Esophagus squamous epithelium (tissue), 5 donors: ENCODE measurements at places on chromosomes 4 and X.
A peak's percentile ranks its signal among the peaks of the same experiment; 100 is the strongest.

DNA sequence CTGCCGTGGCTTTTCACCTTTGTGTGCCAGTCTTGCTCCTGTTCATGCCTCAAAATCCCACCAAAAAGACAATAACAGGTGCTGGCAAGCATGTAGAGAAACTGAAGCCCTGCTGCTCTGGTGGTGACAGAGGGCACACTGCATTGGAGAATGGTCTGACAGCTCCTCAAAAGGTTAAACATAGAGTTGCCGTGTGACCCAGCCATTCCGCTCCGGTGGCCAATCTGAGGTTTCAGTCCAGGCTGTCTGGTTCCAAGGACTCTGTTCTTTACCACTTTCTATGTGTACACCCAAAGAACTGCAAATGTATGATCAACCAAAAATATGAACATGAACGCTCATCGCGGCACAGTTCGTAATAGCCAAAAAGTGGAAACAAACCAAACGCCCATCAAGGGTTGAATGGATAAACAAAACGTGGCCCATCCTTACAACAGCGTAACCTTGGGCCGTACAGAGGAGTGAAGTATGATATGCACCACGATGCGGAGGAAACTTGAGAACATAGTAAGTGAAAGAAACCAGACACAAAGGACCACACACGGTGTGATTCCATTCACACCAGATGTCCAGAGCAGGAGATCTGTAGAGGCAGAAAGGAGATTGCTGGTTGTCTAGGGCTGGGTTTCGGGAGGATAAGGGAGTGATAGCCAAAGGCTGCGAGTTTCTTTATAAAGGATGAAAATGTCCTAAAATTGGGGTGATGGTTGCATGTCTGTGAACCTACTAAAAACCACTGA is 33.6 kb upstream of the WFS1 start:
- DNase-seq: no peak

DNA sequence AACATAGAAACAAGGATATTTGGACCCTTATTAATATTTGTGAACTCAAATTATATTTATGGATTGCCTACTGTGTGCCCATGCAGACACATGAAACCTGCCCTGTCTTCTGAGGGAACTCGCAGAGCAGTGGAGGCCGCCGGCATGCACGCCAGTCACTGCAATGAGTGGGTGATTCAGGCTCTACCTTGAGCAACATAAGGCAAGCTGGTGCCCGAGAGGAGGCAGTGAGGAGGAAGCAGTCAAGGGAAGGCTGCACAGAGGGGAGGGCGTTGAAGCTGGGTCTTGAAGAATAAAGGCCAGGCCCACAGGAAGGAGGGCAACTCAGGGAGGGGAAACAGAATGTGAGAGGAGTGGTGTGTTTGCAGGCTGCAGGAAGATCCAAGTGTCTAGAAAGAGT is 52.8 kb downstream of the PPEF2 start:
- DNase-seq: no peak

DNA sequence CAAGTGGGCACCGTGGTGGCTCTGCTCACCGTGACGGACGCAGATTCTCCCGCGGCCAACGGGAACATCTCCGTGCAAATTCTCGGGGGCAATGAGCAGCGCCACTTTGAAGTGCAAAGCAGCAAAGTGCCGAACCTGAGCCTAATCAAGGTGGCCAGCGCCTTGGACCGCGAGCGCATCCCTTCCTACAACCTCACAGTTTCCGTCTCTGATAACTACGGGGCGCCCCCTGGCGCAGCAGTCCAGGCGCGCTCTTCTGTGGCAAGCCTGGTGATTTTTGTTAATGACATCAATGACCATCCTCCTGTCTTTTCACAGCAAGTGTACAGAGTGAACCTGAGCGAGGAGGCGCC is 2.7 kb downstream of the FAT4 start:
- DNase-seq: no peak

- DNase-seq: peak; percentile 6
Observed at GRCh38 chrX:53440621-53441517, 6.7 kb upstream of the HSD17B10 start.

DNA sequence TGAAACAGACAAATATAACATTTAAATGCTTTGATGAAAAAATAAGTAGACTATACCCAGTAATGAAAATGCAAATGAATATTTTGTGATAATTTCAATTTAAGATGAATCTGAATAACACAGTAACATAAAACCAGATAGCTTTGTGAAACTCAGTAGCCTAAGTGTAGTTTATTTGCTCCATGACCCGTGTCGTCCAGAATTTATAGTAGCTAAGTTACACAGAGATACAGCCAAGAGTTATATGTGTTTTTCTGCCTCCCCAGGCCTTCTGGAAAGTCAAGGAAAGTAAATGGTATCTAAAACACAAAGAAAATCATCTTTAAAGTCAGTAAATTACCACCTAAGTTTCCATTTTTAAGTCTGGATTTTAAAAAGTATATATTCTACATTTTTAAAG is 26.7 kb downstream of the HPGD start:
- no peak for DNase-seq

DNA sequence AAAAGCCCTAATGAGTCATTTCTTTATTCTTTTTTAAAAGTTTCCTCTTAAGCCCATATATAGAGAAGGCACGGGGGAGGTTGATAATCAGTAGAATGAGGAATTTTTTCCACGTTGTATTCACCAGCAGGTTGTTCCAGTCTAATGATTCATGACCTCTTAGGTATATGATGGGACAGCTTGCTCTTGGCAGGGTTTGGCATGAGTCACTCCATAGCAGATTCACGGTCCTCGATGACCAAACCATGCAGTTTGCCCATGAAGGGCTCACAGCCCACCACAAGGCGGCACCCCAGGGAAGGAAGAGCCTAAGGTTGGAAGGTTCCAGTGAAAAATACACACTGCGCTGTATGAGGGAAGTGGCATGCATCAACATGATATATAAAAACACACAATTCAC is 623.8 kb upstream of the DIPK2B start:
- no peak for DNase-seq

DNA sequence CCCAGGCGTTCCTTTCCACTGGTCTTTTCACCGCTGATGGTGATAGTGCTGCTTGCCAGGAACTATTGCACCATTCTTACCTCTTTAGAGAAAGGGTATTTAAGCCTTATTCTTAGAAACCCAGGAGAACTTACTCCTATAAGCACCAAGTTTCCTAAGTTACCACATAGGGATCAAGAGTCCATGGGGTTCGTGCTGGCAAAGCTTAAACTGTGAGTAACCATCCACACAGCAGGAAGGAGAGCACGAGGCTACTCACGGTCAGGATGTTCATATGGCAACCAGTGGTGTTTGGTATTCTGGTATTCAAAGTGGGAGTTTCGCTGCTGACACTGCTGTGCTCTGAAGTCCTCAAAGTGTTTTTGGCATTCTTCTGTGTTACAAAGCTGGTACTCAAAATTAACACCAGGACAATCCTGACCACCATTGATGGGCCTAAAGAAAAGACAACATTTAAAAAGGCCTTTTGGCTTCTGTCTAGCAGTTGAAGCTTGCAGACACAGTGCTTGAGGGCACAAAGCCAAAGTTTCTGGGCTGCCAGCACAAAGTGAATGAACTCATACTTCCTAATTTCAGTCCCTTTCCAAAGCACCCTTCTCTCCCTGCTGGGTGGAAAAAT is 256.9 kb downstream of the ADAMTS3 start:
- no peak for DNase-seq

GRCh38 chr4:113212613-113213012 is 163.2 kb downstream of the ANK2 start:
- DNase-seq: no peak

DNA sequence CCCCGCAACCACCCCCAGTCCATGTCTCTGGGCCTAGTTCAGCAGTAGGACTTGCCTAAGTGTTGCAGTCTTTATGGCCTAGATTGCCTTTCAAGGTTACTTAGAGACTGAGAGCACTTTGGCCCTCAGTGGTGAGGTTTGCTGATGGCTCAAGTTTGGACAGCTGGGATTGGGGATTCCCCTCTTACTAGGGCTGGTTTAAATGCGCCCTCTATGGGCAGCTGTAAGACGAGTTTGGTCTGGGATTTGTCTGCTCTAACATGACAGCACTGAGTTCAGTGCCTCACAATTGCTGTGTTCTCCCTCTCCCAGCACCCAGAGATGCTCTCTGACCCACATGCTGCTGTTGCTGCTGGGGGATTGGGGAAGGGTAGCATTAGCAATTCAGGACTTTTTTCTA is 23.1 kb downstream of the DACH2 start:
- no peak for DNase-seq

DNA sequence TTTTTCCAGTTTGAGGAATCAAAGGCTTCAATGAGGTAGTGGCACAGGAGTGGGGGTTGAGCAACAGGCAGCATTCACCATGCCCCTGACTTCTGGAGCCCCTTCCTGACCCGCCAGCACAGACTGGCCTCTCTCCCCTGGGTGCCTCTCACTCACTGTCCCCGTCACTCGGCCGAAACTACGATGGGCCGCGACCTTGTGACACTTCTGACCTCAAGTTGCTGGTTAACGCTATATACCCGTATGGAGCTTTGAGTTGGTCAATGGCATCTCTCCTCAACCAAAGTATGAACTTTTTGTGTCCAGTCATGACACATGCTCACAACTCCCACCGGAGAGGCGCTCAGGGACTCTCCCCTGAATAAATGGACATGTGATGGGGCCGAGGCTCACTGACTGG is 72.1 kb downstream of the IRF2 start:
- no peak for DNase-seq

GRCh38 chrX:15781961-15782699 is 8.2 kb upstream of the ZRSR2 start:
- no peak for DNase-seq

GRCh38 chrX:102697494-102697893 is 14.8 kb upstream of the GPRASP2 start:
- no peak for DNase-seq

DNA sequence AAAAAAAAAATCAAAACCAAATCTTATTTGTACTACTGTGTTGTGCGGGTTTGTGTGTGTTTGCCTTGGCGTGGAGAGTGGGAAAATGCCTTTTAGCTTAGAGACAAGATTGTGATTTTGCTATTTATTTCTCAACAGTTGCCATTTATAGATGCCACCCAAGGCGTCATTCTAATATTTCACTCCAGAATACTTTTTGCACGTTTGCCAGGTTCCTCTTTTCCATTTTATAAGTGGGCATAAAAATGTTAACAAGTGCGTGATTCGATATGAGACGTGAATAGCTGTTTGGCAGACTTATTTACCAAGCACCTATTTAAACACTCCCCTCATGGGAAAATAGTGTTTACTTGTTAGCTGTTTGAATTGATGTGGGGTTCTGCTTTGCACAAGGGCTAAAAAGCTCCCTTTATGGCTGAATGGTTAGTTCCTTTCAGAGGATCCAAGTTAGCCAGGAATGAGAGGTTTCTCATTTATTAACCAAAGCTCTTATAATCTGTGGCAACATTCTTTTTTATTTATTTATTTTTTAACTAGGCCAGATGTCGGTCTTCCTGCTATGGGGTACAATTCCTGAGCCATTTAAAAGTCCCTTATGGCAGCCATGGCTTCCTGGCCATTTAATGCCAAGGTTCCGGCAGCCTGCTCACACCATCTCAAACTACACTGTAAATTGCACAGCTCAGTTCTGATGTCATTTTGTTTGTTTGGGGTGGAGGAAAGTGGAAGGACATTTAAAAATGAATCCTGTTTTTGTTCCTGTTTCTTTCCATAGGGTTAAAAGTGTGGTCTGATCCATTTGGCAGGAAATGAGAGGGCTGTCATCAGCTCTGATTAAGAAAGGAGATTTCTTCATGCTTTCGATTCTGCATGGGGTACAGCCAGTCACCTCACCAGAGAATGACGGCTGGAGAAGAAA is 14.6 kb downstream of the SMIM20 start:
- no peak for DNase-seq

DNA sequence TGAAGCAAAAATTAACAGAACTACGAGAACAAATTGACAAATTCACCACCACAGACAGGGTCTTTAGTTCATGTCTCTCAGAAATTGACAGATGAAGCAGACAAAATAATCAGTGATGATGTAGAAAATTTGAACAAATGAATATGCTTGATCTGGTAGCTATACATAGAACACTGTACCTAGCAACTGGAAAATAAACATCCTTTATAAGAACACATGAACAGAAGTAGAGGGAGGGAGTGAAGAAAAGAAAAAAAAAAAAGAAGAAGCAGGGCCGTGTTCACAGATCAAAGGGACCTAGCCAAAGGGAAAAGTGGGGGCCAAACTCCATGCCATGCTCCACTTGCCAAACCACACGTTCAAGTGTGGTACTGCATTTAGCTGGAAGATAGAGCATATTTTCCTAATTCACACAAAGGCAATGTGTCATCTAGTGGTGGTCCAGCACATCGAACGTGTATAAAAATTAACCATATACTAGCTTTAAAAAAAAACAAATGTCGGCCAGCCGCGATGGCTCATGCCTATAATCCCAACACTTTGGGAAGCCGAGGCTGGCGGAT is 5.6 kb upstream of the THOC2 start:
- no peak for DNase-seq

DNA sequence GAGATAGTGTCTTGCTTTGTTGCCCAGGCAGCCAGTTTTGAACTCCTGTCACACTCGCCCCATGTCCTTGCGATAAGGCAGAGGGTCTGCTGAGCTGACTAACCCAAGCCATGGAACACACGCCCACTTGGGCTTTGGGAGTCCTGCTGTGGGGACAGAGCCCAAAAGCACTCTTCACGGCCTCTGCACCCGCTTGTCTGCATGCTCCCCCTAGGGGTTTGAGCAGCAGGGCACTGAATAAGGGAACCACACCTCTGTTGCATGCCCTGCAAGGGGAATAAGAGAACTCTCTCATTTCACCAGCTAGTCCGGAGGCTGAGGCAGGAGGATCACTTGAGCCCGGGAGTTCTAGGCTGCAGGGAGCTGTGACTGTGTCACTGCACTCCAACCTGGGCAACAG is 166.0 kb downstream of the STAG2 start:
- no peak for DNase-seq

DNA sequence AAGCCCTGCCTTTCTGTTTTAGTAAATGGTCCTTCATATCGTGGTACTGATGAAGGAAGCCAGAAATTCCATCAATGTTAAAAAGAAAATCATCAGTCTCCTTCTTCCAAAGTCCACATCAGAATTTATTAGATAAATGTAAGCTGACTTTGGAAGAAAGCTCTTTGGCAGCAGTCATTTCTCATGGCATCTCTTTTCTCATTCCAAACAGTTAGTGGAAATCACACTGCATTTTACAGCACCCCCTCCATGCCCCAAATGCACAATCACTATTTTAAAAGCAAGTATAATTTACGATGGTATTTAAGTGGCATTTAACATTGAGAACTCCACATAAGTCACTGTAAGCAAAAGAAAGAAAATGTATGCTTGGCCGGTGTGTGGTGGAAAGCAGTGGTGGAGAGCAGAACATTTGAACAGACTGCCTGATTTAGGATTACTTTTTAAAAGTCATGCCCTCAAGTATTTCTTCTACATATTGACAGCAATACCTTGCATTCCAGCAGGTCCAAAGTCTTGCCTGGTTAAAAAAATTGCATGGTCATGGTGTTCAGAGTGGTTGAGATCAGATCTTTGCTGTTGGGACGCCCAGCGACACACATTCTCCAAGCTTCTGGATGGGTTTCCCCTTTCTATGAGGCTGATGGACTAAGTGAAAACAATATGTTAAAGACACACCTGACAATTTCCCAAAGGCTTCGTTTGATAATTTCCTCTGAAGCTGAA is 248.6 kb downstream of the ADAMTS3 start:
- no peak for DNase-seq
